Activated CD4-positive, alpha-beta T cell treated with anti-CD3 and anti-CD28 coated beads for 36 hours (primary cell): ENCODE measurements at places on chromosomes 6 and 20.
A peak's percentile ranks its signal among the peaks of the same experiment; 100 is the strongest.

DNA sequence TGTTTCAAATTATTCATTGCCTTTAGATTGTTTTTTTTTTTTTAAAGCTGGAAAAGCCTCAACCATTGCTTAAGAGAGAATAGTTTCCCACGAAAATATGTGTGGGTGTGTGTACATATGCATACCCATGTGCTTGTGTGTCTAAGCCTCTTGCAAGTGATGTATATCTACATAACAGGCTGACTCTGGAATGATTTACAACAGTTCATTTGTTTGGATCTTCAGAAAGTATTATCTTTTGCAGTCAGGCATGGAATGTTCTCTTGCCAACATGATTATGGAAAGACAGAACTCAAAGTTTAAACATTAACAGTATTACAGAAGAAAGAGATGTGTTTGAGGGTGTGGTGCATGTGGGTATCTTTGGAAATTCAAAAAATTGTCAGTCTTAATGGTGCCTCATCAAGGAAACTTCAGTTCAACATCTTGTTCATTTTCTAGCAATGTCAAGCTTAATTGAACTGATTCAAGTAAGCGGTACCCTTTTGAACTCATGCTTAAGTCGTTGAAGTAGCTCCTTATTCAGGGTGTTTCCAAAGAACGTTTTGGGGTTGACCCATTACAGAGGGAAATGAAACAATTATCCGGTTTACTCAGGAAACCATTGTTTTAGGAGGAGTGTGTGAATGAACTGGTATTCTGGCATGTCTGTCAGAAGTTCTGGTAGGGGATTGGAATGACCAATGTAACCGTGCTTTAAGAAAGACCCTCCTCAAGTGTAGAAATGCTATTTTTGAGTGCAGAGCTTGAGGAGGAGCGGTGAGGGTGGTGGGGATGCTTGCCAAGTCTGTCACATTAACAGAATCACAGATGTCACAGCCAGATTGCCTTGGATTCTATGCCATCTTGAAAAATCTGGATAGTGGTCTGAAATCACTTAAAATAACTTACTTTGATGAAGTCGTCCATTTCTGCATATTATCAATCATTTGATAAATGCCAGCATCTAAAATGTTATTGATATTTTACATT lies 60.3 kb downstream of the ADGRG6 start:
- H3K27ac ChIP-seq, result no peak overlapping the region
- peaks cover 6% of the 10 kb centered on the region for H3K27me3 ChIP-seq
- no peak overlapping the region for H3K4me3 ChIP-seq

- H3K4me3 ChIP-seq, result no peak overlapping the region
- peaks cover 22% of the 10 kb centered on the region for H3K27me3 ChIP-seq
- H3K27ac ChIP-seq, result no peak overlapping the region
- H3K36me3 ChIP-seq, result no peaks in the 10 kb centered on the region
These were observed 3.1 kb downstream of the SEMG1 start for GRCh38 chr20:45209924-45210323.

GRCh38 chr6:54427396-54427937 lies 119.2 kb downstream of the TINAG start:
- H3K27ac ChIP-seq, result no peak overlapping the region
- H3K36me3 ChIP-seq, result no peaks in the 10 kb centered on the region
- H3K4me1 ChIP-seq, result no peaks in the 10 kb centered on the region
- no peaks in the 10 kb centered on the region for H3K27me3 ChIP-seq
- no peak for DNase-seq
- H3K4me3 ChIP-seq, result no peak overlapping the region

GRCh38 chr20:20393207-20394120 lies 25.6 kb downstream of the INSM1 start:
- H3K4me1 ChIP-seq, result no peaks in the 10 kb centered on the region
- H3K4me3 ChIP-seq, result no peak overlapping the region
- H3K27me3 ChIP-seq, result no peaks in the 10 kb centered on the region
- H3K27ac ChIP-seq, result no peak overlapping the region

DNA sequence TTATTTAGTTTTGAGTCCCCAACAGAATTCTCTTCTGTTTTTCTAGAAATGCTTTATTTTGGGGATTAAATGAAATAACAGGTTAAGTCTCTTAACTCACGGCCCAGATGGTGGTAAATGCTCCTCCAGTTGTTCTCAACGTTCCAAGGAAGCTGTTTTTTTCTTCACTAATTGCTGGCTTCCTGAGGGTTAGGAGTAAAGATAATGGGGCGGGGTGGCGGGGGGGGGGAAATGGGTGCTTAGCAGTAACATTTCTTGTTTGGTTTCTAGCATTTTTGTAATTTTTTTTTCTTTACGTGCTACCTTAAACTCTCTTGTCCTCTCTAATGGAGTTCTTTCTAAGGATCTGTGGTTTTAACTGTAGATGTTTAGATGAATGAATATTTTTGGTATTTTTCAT lies 2.2 kb downstream of the SRSF3 start:
- peak overlapping the region; percentile 99 for H3K27ac ChIP-seq
- H3K4me3 ChIP-seq, result peak overlapping the region; percentile 88
- H3K27me3 ChIP-seq, result no peaks in the 10 kb centered on the region
- DNase-seq, result no peak
- peaks cover 42% of the 10 kb centered on the region for H3K4me1 ChIP-seq

- no peak overlapping the region for H3K4me3 ChIP-seq
- peaks cover 14% of the 10 kb centered on the region for H3K27me3 ChIP-seq
- H3K4me1 ChIP-seq, result peaks cover 2% of the 10 kb centered on the region
- peak; percentile 19 for DNase-seq
- no peaks in the 10 kb centered on the region for H3K36me3 ChIP-seq
These were observed 170.0 kb downstream of the GRM4 start for GRCh38 chr6:33975661-33976436.

DNA sequence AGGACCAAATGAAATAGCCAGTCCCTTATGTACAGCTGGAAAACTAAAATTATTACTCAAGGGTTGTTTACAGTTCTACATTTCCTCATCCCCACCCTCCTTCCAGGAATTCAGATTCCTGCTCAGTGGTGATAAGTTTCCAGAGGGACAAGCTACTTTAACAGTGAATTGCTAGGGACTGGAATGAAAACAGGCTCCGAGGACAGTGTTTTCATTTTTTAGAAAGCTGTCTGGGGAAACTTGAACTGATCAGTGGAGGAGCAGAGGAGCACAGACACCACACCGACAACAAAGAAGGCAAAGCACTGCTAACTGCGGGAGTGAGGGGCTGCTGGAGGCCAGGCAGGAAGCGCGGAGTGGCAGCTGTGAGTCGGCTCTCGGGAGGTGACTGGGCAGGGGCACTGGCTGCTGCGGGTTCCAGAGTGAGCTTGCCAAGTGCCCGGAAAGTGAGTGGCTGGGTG lies 322.2 kb downstream of the ESR1 start:
- H3K4me3 ChIP-seq, result no peak overlapping the region
- peaks cover 9% of the 10 kb centered on the region for H3K4me1 ChIP-seq
- DNase-seq, result no peak
- peaks cover 34% of the 10 kb centered on the region for H3K36me3 ChIP-seq

DNA sequence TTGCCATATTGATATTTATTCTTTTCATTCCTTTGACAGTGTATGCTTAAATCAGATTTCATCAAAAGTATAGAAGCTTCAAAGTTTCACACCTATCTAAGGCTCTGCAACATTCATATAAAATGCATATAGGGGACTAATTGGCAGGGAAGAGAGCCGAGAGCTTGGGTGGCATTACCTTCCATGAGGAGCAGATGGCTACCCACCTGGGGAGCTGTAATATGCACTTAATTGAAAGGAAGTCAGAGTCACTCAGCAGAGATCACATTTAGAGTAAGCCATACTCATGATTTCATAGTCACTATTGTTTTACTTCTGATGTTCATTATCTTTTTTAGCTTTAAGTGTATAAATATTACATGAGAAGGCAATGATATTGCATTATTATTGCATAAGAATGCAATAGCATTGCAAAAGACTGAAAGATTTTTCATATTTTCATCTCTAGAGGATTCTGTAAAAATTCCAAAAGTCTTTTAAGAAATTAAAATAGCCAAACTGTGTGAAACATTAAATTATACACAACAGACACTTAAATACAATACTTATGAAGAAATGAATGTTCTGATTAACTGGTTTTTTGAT lies 1305.2 kb downstream of the EPHA7 start:
- H3K27me3 ChIP-seq, result no peaks in the 10 kb centered on the region
- DNase-seq, result no peak
- no peaks in the 10 kb centered on the region for H3K36me3 ChIP-seq
- H3K27ac ChIP-seq, result no peak overlapping the region

DNA sequence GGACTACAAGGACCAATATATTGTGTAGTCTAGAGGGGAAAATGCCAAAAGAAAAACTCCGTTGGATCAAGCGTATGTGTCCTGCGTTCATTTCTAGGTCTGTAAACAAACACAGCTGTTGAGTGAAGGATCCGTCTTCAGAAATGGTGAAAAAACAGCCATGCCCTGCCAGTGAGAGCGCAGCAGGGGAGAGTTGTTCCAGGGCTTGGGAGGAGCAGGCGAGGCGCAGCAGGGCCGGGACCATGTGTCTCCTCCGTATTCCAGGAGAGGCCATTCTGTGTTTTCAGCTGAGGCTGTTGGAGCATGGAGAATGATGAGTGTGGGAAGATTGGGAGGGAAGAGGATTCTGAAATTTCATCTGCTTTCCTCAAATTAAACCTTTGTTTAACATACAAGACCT lies 38.0 kb downstream of the BMP6 start:
- no peaks in the 10 kb centered on the region for H3K4me1 ChIP-seq
- DNase-seq, result no peak
- H3K27ac ChIP-seq, result no peak overlapping the region
- H3K36me3 ChIP-seq, result no peaks in the 10 kb centered on the region
- no peak overlapping the region for H3K4me3 ChIP-seq
- peaks cover 11% of the 10 kb centered on the region for H3K27me3 ChIP-seq

GRCh38 chr6:157912326-157912725 lies 69.3 kb upstream of the SYNJ2 start:
- peaks cover 60% of the 10 kb centered on the region for H3K36me3 ChIP-seq
- H3K27ac ChIP-seq, result no peak overlapping the region
- H3K4me1 ChIP-seq, result peaks cover 19% of the 10 kb centered on the region
- DNase-seq, result no peak

DNA sequence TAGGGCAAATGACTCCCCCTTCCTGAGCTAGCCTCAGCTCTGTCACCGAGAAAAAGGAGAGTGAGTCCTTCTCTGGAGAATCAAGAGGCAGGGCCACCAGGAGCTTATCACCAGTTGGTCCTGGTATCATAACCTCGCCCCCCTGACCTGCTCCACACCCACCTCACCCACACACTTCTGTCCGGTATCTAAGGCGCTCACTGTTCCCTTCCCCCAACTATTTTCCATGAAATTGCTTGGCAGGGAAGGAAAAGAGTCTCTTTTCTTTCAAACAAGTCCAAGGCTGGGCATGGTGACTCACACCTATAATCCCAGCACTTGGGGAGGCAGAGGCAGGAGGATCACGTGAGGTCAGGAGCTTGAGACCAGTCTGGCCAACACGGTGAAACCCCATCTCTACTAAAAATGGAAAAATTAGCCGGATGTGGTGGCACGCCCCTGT lies 77.6 kb downstream of the ZMYND8 start:
- H3K4me1 ChIP-seq, result peaks cover 31% of the 10 kb centered on the region
- no peak overlapping the region for H3K4me3 ChIP-seq
- peaks cover 59% of the 10 kb centered on the region for H3K36me3 ChIP-seq
- DNase-seq, result no peak
- H3K27me3 ChIP-seq, result no peaks in the 10 kb centered on the region

DNA sequence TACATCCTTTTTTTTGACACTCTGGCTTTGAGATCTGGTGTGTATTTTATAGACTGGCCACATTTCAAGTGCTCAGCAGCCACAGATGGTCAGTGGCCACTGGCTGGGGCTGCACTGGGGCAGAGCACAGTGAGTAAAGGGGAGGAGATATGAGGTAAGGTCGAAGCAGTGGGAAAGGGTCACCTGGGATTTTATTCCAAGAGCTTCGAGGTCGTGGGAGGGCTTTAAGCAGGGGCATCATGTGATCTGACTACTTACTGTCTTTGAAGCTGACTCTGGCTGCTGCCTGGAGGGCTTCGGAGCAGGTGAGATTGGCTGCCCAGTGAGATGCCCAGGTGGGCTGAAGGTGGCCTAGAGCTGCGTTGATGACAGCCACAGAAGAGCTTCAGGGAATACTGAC lies 6.7 kb downstream of the C20orf203 start:
- DNase-seq, result no peak
- H3K27ac ChIP-seq, result no peak overlapping the region
- no peak overlapping the region for H3K4me3 ChIP-seq
- no peaks in the 10 kb centered on the region for H3K36me3 ChIP-seq

DNA sequence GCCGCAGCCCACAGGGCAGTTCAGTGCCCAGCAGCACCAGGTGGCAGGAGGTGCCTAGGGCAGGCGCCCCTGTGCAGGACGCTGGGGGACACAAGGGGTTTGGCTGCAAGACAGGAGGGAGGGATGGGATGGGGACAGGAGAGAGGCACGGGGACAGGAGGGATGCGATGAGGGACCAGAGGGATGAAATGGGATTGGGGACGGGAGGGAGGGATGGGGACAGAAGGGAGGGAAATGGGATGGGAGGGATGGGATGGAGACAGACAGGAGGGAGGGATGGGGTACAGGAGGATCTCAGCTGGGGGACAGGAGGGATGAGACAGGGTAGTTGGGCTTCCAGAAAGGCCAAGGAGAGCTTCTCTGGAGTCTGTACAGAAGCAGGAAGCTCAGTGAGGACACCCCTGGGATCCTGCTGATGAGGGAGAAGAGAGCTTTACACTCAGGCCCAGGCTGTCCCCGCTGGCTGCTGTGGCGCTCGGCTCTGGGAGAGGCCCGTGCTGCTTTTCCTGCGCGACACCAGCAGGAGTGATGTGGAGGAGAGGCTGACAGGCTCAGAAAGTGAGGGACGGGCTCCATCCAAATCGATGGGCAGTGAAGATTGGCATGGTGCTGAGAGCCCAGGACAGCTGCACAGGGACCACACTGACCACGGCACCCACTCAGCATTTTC lies 400.8 kb downstream of the SMOC2 start:
- peaks cover 2% of the 10 kb centered on the region for H3K27me3 ChIP-seq
- no peaks in the 10 kb centered on the region for H3K4me1 ChIP-seq
- no peak for DNase-seq
- no peak overlapping the region for H3K4me3 ChIP-seq

- DNase-seq, result no peak
- peaks cover 7% of the 10 kb centered on the region for H3K36me3 ChIP-seq
- H3K4me3 ChIP-seq, result no peak overlapping the region
These were observed 97.7 kb downstream of the BTBD9 start for GRCh38 chr6:38542031-38542430.

- no peak overlapping the region for H3K4me3 ChIP-seq
- H3K36me3 ChIP-seq, result no peaks in the 10 kb centered on the region
- H3K27ac ChIP-seq, result no peak overlapping the region
- no peak for DNase-seq
These were observed 227.3 kb upstream of the TENT5A start for GRCh38 chr6:81979767-81980166.

DNA sequence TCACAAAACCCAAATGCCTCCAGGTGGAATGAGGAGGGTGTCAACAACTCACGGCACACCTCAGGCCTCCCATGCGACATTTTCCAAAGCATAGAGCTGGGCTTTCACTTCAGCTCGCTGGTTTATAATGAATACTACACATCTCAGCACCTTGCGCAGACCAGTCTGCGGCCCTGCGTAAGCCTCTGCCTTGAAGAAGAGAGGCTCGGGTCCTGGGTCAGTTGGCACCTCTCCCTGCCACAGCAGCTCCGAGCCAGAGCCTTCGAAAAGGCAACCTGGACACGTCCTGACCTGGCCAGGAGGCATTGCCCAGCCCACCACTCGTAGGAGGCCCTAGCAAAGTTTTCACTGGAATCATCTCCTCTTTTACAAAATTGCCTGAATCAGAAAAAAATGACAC lies 183.0 kb upstream of the AFDN start:
- no peak overlapping the region for H3K4me3 ChIP-seq
- no peak overlapping the region for H3K27ac ChIP-seq
- no peaks in the 10 kb centered on the region for H3K36me3 ChIP-seq
- H3K4me1 ChIP-seq, result no peaks in the 10 kb centered on the region
- peaks cover 10% of the 10 kb centered on the region for H3K27me3 ChIP-seq
- no peak for DNase-seq

- H3K36me3 ChIP-seq, result peaks cover 16% of the 10 kb centered on the region
- peaks cover 14% of the 10 kb centered on the region for H3K4me1 ChIP-seq
- DNase-seq, result no peak
These were observed 96.0 kb downstream of the INSM1 start for GRCh38 chr20:20463933-20464374.
